ENCODE measurements at places on chromosomes 12 and 14.

- DNase-seq: no peak
Measured at GRCh38 chr12:105477873-105478272, 147.4 kb downstream of the C12orf75 start.

GRCh38 chr12:125890971-125891370, 825.7 kb downstream of the AACS start:
- DNase-seq: no peak

- DNase-seq: no peak
Measured at GRCh38 chr14:52922656-52923055, 28.2 kb downstream of the FERMT2 start.

GRCh38 chr14:105861985-105862465, 335.6 kb downstream of the TMEM121 start:
- DNase-seq: peak; percentile 63

DNA sequence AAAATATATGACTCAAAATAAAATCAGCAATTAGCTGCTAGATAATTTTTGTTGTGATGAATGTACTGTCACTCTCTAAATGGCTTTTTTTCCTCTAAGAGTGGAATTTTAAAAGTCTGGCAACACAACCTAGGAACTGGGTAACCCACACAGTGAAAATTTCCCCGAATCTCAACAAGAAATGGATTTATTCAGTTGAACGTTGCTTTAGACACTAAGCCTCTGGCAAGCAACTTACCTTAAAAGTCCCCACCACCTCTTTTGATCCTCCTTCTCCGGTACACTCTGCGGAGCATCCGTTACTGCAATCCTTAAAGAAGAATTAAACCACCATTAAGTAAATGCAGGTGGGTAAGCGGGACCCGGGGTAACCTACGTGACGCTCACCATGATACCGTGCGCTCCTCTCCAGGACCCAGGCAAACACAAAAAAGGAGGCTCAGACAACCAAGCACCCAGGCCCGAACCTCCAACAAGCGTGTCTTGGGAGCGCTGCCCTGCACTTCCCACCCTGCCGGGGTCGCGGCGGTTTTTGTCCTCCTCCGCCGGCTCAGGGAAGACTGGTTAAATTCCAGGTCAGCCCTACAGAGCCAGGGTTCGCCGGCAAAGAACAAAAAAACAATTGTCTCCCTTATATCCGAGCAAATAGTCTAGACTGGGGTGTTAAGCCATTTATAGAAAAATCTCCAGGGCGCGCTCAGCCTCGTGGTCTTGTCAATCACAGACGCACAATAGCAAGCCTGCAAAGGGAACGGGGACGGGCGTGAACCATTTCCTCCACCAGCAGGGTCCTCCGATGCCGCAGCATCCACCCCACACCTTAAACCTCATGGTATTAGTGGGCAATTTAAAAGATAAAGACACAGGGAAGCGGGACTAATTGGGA, 47.1 kb downstream of the BCAT1 start:
- DNase-seq: no peak

DNA sequence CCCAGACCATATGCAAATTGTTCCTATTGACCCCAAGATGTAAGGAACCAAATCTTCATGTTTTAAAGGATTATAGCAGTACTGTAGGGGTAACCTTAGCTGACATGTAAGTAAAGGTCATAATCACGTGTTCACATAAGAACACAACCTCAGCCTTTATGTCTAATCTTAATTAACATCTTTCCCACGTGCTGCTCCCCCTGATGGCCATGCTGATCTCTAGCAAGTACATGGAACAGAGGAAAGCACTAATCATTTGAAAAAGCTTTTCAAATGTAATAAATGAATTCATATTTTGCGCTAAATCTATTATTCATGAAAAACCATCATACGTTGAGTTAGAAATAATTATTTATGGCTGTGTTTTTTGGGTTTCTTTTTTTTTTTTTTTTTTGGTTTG, 30.5 kb upstream of the ITPR2 start:
- DNase-seq: no peak

DNA sequence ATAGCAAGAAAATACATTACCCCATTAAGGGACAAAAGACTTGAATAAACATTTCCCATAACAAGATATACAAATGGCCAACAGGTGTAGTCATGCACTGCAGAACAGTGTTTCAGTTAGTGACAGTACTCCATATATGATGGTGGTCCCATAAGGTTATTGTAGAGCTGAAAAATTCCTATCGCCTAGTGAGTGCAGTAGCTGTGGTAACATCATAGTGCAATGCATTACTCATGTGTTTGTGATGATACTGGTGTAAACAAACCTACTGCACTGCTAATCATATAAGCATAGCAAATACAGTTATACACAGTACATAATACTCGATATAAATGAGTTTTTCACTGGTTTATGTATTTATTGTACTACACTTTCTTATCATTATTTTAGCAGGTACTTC, 168.7 kb downstream of the C12orf75 start:
- DNase-seq: no peak

DNA sequence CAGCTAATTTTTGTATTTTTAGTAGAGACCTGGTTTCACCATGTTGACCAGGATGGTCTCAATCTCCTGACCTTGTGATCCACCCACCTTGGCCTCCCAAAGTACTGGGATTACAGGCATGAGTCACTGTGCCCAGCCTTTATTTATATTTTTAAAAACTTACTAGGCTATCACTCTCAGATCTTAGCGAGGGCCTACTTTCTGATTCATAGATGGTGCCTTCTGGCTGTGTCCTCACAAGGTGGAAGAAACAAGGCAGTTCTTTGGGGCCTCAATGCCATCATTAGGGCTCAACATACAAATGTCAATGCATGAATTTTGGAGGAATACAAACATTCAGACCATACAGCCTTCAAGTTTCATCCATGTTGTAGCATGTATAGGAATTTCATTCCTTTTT, 2.4 kb upstream of the DGLUCY start:
- DNase-seq: no peak

DNA sequence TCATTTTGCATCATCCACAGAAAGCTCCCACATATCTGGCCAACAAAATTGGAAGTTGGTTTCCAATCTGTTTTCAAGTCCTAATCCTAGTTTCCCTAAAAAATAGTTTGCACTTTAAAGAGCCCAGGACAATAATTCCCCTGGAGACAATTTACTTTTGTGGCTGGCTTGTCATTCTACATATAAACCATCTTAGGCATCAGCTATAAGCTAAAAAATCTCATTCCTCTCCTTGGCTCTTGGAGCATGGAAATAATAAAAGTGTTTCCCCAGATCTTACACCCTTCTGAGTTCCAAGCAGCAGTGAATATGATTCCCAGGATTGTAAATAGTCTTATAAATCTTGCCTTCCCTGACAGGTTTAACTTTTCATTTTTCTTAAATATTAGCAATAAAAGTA, 89.1 kb upstream of the NUDT4 start:
- DNase-seq: no peak

GRCh38 chr12:113385282-113385882, 18.3 kb downstream of the SDS start:
- DNase-seq: no peak

- no peak for DNase-seq
Measured at GRCh38 chr12:60123557-60123956, 527.7 kb downstream of the SLC16A7 start.

DNA sequence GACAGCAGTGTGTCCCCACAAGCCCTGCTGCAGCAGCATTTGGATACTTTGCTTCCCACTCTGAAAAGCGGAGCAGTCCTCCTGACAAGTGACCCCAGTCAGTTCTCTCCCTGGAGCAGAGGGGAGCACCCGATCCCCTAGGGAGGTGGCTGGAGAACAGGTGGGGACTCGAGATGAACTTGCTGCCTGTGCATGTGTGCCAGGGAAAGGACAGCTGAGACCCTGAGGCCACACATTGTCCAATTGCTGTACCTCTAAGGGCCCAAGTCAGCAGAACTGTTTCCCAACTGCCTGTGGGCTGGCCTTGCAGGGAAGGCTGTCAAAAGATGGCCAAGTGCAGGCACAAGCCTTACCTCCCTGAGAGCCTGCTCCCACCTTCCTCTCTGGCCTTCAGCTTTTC, 55.1 kb downstream of the IFT43 start:
- no peak for DNase-seq

GRCh38 chr14:102282751-102283465, 22.1 kb downstream of the MOK start:
- DNase-seq: no peak

- no peak for DNase-seq
Measured at GRCh38 chr12:49661191-49661590, 37.8 kb downstream of the PRPF40B start.

- no peak for DNase-seq
Measured at GRCh38 chr14:79056879-79057278, 886.7 kb downstream of the NRXN3 start.

GRCh38 chr12:72286526-72286925, 14.4 kb downstream of the TRHDE start:
- no peak for DNase-seq

GRCh38 chr14:54894995-54895394, 7.6 kb downstream of the GCH1 start:
- no peak for DNase-seq

DNA sequence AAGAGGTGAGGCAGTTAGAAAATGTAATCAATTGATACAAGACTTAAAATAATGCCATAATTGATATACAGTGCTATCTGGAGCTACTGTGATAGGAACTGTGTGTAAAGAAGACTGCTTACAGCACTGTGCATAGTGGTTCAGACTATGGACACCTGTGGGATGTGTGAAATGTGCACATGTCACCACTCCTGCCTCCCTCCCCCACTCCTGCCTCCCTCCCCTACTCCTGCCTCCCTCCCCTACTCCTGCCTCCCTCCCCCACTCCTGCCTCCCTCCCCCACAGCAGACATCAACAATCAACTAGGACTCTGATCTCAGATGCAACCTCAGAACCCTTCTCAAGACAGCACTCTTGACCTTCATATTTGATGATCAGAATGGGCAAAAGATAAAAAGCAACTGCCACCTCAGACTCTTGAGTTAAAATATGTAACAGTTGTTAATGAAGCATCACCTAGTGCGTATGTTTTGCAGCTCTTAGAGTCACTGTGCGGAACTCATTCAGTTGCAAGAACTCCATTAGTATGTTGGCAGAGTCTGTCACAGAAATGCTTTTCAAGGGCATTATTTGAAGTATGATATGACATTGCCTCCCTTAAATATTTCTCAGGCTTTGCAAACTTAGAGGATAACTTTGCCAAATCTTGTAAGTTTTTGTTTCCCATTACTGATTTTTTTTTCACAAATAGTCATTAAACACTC, 255.2 kb upstream of the DDHD1 start:
- DNase-seq: no peak

- DNase-seq: no peak
Measured at GRCh38 chr12:70319605-70320004, 46.5 kb upstream of the KCNMB4 start.

GRCh38 chr12:11707535-11707934, 58.1 kb downstream of the ETV6 start:
- DNase-seq: no peak

GRCh38 chr12:114240288-114240687, 165.7 kb downstream of the TBX5 start:
- DNase-seq: no peak

DNA sequence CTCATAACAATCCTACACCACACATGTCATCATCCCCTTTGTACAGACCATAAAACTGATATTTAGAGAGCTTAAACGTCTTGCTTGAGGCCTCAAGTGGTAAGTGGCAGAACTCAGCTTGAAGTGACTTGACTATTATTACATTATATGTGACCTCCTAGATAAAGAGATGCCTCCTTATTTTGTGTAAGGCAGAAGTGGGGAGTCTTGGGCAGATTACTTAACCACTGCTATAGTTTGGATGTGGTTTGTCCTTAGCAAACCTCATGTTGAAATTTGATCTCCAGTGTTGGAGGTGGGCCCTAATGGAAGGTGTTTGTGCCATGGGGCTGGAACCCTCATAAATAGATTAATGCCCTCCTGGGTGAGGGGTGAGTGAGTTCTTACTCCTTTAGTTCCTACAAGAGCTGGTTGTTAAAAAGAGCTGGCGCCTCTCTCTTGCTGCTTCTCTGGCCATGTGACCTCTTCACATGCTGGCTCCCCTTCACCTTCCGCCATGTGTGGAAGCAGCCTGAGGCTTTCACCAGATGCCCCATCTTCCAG, 37.4 kb downstream of the RCOR1 start:
- no peak for DNase-seq

DNA sequence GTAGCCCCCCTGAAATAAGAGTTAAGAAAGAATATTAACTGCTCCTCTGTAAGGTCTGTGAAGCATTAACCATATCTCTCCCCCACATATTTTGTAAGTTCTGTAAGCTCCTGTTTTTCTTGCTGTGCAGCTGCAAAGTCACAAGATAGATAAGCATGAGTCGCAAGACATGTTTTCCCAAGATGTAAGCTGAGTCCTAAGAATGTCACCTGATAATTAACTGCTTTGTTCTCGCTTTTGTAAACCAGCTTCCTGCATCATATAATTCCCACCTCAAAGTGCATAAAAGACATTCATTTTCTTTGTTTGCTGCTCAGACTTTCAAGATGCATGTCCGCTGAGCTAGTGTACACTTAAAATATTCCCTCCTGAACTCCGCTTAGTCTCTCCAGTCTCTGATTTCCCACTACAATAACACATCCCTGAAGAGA, 27.0 kb upstream of the PHC1 start:
- no peak for DNase-seq

GRCh38 chr12:3456809-3457208, 34.2 kb upstream of the PRMT8 start:
- no peak for DNase-seq

- DNase-seq: no peak
Measured at GRCh38 chr14:103121121-103121845, 2.0 kb upstream of the TNFAIP2 start.

GRCh38 chr12:87812030-87812429, 217.2 kb downstream of the C12orf50 start:
- DNase-seq: no peak

- DNase-seq: no peak
Measured at GRCh38 chr14:29955087-29955486, 27.4 kb upstream of the PRKD1 start.

- DNase-seq: no peak
Measured at GRCh38 chr14:106681161-106681560, 1154.8 kb downstream of the TMEM121 start.

DNA sequence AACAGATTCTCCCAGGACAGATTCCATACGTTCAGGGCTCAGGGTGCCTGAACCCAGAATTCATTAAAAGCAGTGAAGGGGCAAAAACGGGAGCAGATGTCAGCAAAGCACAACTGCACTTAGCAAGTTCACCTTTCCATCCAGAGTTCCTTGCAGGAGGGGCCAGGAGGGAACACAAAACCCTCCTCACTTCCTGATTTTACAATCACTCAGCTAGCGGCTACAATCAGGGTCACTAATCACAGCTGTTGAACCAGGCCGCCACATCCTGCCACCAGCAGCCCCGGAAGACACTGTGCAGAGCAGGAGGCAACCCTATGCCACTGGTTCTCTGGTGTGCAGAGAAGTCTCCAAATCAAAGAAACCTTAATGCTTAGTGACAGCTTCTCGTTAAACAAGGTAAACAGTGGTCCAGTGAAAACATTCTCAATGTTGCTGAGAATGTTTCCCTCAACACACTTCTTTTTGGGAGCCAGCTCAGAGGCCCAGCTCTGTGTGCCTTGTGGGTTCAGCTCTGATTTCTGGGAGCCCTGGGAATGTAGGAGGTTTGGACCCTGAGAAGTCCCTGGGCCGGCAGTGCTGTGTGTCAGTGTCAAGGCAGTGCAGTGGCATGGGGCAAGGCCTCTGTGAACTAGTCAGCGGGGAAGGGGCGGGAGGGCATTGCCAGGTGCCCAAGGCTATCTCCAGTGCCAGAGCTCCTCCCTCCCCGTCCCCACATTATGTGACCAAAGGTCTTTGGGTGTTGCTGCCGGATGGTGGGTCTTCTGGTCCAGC, 54.5 kb downstream of the VCPKMT start:
- peak; percentile 43 for DNase-seq

- DNase-seq: no peak
Measured at GRCh38 chr12:79402606-79403005, 288.2 kb downstream of the PAWR start.

Data from naive thymus-derived CD8-positive, alpha-beta T cell (primary cell).